ENCODE measurements at places on chromosomes 2 and 18. TPM values are rescaled to one million over a fixed set of nuclear protein-coding genes. Genes with fewer than 3 reads are reported as not detected.

Gene G6PC2
- total RNA-seq, result not detected

Gene ZNF512
- total RNA-seq, result 16.8 TPM

Gene STAT4
- 3.2 TPM for total RNA-seq

Gene DOCK10
- 46.7 TPM for total RNA-seq

Gene HOXD10
- total RNA-seq, result 7.0 TPM

Gene STK17B
- total RNA-seq, result 4.6 TPM

Gene MARCHF4
- total RNA-seq, result 57.2 TPM

Gene DYSF
- total RNA-seq, result 0.81 TPM

Gene OTX1
- total RNA-seq, result 3.5 TPM

Gene POTEC
- total RNA-seq, result not detected

Gene NT5DC4
- not detected for total RNA-seq

Gene SLC16A14
- total RNA-seq, result 1.5 TPM

Gene TEKT4
- not detected for total RNA-seq

Gene CXCR4
- 0.43 TPM for total RNA-seq

Gene MTCL1
- 55.8 TPM for total RNA-seq

Gene RAD51AP2
- not detected for total RNA-seq

Gene LHCGR
- total RNA-seq, result not detected

Gene COBLL1
- 4.1 TPM for total RNA-seq

Gene APCDD1
- not detected for total RNA-seq

Gene SERPINB7
- 1.7 TPM for total RNA-seq

Gene CPLX4
- total RNA-seq, result not detected

Gene KATNAL2
- total RNA-seq, result 1.9 TPM

Gene TWIST2
- 18.6 TPM for total RNA-seq

Gene COL4A3
- total RNA-seq, result 0.65 TPM

Gene ANKRD30B
- not detected for total RNA-seq

Gene GRHL1
- total RNA-seq, result 0.79 TPM

Gene UPP2
- not detected for total RNA-seq

Gene IL1RL2
- total RNA-seq, result not detected

Gene PPP1R1C
- total RNA-seq, result 1.8 TPM

Gene ALPG
- not detected for total RNA-seq

Gene FRZB
- total RNA-seq, result not detected

Gene IL1F10
- total RNA-seq, result not detected

Gene GPR45
- total RNA-seq, result not detected

Gene TUBA4B
- 0.56 TPM for total RNA-seq

Gene CPS1
- total RNA-seq, result 6.1 TPM

Gene CDH19
- total RNA-seq, result 2.3 TPM

Gene ACKR3
- 32.3 TPM for total RNA-seq

Gene RPRM
- not detected for total RNA-seq

Gene RESP18
- not detected for total RNA-seq

Gene DES
- total RNA-seq, result 0.17 TPM

Gene ASTL
- total RNA-seq, result not detected

Gene GATA6
- total RNA-seq, result 2.8 TPM

Gene MAP2
- total RNA-seq, result 0.44 TPM

Gene LRATD1
- 0.03 TPM for total RNA-seq

Gene RTKN
- 19.2 TPM for total RNA-seq

Gene FAM117B
- 2.3 TPM for total RNA-seq

Gene ERBB4
- total RNA-seq, result not detected

Gene PKDCC
- 30.5 TPM for total RNA-seq

Gene ALLC
- total RNA-seq, result 0.06 TPM

Gene GPAT2
- not detected for total RNA-seq

Data from A549 treated with CpdA at 1 μM for 4 hours (cell line).